CD4-positive, alpha-beta T cell (primary cell): ENCODE measurements at places on chromosomes 1 and 21. TPM values are rescaled to one million over a fixed set of nuclear protein-coding genes. Genes with fewer than 3 reads are reported as not detected.

GRCh38 chr1:91556556-91556955, 55.9 kb downstream of the CDC7 start:
- no peak for DNase-seq

DNA sequence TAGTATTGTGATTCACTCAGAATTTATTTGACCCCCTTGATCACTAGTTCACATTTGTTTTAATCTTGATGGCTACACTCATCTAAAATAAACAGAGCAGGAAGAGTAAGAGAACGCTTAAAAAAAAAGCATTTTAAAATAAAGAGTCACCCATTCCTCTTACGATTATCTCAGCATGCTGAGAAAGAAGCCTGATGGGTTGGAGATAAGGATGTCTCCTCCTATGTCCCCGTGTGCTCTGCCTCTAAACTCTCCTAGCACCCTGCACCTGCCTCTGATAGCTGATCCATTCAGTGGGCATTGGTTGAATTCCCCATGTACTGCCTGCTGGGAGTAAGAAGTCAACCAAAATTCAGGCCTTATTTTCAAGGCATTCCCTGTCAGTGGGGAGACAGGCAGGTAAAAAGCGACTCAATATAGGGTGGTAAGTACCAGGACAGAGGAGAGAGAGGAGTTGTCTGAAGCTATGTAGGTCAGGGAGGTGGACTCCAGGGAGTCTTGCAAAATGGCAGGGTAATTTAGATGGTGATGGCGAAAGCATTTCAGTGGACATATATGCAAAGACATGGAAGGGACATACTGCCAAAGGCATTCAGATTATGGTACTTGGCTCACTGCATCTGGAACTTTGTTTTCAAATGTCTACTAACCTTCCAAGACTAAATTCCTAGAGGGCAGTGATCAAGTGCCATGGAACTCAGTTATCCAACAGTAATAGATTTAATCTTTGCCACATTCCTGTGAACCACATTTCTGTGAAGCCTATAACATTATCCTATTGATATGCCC, 18.4 kb downstream of the ELAVL4 start:
- no peak for DNase-seq

MYBPH gene
- not detected for total RNA-seq

- no peak for DNase-seq
Measured at GRCh38 chr1:246161626-246162025, 345.5 kb downstream of the SMYD3 start.

DNA sequence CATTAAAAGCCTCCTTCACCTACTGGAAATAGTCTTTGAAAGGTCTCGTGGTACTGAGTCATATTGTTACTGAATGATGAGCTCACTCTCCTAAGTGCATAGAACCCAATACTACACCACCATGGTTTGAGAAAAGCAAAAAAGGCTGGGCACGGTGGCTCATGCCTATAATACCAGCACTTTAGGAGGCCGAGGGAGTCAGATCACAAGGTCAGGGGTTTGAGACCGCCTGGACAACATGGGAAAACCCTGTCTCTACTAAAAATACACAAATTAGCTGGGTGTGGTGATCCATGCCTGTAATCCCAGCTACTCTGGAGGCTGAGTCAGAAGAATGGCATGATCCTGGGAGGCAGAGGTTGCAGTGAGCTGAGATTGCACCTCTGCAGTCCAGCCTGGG, 3.3 kb upstream of the HNRNPCL1 start:
- no peak for DNase-seq

ANKRD35 gene
- 0.11 TPM for total RNA-seq
